ENCODE measurements at places on chromosomes 5 and 9.

DNA sequence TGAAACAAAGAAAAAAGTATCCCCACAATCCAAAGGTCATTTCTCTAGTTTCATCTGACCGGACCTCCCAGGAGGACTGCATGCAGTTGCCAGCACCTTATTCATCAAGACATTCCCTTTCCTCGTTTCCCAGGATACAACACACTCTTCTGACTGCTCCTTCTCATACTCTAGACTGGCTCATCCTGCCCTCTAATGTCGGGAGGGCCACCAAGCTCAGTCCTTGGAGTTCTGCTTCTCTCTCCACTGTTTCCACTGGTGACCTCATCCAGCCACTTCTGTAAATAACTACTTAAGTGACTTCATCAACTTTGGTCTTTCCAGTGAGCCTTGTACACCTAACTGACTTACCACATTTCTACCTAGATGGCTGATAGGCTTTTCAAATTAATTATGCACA lies 179.1 kb downstream of the EPB41L4A start:
- DNase-seq, result no peak

DNA sequence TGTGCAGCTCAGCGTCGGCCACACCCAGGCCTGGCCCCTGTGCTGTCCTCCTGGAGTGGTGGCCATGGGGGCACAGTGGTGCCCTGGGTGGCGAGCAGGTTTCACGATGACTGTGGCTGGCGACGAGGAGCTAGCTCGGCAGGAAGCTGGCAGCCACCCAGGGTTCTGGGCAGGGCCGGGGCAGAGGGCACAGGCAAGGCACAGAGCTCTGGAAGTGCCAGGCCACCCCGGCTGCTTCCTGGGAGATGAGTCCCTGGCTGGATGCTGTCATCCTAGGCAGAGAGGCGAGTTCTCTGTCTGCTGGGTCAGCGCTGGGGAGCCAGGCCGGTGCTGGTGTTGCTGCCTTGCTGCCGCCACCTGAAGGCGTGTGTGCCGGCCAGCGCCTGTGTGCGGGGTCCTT lies 51.7 kb downstream of the RXRA start:
- no peak for DNase-seq

DNA sequence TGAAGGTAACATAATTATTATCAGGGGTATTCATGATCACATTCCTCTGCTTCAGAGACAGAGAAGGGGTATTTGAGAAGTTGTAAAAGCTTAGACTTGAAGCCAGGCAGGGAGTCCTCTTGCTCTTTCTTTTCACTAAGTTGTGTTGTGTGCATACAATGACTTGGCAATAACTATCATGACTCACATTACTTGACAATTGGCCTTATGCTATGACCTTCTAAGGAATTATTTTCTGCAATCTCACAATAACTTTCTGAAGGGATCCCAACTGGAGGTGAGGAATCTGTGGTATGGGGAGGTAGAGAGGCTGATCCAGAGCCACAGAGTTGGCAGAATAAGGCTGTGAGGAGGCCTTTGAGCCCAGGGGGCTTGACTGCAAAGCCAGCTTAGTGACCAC lies 622.3 kb downstream of the MTRR start:
- no peak for DNase-seq

- no peak for DNase-seq
These were observed 58.0 kb upstream of the IL6ST start for GRCh38 chr5:56052735-56053134.

GRCh38 chr9:98730871-98731270 lies 22.1 kb upstream of the GABBR2 start:
- no peak for DNase-seq

GRCh38 chr5:138978581-138978980 lies 103.4 kb upstream of the LRRTM2 start:
- no peak for DNase-seq

- no peak for DNase-seq
These were observed 459.9 kb upstream of the RORB start for GRCh38 chr9:74037274-74037673.

DNA sequence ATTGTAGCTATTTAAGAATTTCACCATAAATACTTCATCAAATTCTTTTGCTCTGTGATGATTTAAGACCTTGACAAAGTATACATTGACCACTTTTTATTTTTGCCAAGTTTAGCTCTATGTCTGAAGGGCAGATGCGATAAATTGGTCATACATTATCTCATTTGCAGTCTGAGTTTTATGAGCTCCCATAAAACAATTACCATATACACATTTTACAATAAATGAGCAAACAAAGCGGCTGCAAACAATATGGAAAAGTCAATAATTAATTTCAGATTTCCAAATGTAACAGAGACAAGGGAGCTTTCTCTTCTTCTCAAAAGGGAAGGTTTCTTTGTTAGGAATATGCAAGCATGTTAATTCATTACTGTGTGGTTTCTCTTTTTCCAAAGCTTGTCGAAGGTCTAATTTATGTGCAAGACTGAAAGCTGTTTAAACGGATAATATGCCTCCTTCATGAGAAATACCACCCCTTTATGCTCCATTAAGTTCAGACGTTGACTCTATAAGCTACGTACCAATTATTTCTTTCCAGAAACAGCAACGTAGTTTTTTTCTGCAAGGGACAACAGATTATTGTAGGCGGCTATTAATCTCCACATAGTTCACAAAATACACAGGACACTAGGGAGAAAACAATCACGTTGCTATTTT lies 7.0 kb upstream of the IZUMO3 start:
- DNase-seq, result no peak

DNA sequence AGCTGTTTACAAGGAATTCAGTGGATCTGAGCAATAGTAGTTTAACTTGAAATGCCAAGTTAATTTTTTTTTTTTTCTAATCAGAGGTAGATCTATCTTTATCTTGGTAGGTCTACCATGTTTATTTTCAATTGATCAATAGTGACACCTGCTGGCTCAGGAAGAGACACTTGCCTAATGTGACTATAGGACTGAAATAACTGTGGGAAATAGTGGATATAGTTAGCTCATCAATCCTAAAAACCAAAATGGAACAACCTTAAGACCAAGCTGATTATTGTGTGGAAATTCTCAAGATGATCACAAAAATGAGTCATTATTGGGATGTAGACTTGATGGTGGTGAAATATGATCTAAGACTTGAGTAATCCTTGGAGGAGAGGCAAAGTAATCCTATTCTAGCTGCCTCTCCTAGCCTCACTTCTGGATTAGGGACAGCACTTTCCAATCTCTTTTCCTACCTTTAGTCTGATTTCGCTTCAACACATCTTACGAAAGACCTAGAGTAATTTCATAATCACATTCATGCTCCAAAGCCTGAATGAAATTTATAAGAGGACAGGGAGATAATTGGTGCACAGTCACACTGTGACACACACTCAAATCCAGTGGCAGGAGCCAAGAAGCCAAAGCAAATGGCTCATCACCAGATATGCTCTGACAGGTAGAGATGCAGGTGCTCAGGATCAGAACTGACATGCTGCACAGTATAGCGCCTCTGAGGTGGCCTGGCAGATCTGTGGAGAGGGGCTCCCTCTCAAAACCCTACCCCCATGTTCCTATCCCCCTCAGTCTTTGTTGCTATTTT lies 156.3 kb downstream of the HMHB1 start:
- DNase-seq, result no peak

DNA sequence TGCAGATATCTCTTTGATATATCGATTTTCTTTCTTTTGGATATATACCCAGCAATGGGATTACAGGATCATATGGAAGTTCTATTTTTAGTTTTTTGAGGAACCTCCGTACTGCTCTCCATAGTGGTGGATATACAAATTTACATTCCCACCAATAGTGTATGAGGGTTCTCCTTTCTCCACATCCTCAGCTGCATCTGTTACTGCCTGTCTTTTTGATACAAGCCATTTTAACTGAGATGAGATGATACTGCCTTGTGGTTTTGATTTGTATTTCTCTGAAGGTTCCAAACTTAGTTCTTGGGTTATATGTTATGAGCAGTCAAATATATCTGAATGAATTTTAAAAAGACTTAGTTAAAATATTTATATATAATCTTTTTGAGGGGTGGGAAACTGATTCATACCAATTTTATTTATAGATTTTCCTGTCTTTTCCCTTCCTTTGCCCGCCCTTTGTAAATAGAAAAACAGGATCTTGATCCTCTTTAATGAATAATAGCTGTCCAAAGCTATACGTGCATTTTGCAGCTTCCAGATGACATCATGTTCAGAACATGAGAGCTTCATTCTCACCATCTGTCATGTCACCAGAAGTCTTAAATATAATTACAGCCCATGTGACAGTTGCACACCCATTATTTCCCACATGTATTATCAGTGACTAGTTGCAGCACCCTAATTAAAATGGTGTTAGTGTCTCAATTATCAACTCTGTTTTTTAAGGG lies 6.2 kb upstream of the ARHGEF28 start:
- DNase-seq, result peak; percentile 94

DNA sequence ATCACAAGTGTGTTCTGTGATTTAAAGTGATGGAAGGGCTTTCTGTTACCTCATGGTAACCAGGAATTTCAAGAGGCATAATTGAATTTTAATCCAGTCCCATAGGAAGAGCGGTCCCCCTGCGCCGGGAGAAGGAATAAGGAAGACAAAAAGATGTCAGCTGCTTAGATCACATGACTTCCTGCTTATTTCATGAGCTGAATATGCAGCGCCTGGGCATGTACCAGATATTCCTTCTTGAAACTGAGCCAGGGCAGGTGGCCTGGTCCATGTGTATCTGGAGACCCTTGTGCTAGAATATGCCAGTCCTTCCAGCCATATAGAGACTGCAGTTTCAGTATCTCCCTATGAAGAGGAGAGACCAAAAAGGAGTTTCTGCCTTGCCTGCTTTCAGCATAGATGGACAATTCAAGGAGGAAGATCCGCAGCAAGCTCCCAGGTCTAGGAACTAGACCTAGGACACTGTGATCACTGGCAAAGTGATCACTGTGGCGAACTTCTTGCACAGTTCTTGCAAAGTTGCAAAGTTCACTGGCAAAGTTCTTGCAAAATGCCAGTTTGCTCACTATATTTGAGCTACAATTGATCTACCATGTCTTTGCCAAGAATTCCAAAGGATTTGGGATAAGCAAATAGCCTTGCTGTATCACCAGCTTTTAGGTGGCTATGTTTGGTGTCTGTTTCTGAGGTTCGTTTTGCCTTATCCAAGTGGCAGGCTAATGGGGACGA lies 102.9 kb upstream of the PHYKPL start:
- DNase-seq, result no peak

DNA sequence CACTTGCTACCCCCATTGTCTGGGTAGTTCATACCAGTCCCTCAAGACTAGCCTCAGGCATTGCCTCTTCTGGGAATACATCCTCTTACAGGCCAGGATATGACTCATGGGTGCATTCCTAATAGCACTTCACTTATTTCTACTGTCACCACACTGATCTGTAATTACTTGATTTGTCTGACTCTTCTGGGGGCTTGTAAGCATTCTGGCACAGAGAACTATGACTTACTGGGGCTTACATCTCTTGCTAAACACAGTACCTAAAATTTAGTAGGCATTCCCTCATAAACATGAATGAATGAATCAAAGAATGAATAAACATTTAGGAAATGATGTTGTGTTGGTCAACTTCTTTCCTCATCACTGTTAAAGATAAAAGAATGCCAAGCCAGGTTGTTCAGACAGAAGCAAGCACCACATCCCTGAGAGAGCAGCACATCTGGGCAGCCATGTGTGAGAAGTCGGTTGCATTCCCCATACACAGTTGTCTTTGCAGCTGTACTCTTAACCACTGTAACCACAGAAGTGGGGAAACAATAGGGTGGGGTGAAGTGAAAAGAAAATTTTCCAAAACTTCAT lies 27.6 kb downstream of the IL7R start:
- no peak for DNase-seq

GRCh38 chr5:93585041-93585766 lies 2.2 kb downstream of the NR2F1 start:
- DNase-seq, result no peak

DNA sequence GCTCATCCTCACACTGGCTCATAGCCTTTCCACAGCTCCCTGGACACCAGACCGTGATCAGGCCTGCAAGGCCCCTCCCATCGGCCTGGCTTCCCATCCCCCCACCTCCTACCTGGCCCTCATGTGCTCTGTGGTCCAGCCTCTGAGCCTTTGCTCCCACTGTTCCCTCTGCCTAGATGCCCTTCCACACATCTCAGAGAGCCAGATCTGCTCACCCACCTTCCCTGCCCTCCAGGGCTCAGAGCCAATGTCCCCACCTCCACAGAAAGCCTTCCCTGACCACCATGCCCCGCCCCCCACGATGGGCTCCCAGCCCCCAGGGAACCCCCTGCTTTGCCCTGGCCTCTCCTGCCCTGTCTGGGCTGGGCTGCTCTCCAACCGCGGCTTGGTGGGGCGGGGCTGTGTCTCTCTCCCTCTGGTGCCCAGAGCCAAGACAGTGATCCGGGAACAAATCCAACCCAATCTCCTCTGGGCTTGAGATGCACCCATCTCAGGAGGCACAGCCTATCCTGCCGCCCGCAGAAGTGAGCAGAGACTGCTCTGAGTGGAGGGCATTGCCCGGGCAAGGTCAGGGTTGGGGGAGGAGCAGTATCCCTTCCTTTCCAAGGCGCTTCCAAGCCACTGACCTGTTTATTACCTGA lies 1.6 kb downstream of the NINJ1 start:
- DNase-seq, result no peak

DNA sequence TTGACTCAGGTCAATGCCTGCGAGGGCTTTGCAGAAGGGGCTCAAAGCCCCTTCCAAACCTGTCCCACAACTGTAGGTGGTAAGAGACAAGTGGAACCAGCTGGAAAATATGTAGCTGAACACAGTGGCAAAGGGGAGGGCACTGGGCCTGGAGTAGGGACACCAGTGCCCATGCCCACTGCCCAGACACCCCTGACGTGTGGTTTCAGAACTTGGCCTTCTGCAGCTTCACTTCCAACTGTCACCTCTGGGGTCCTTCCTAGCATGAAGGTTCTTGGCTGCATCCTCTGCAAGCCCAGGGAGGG lies 233.1 kb upstream of the IRX1 start:
- DNase-seq, result no peak

DNA sequence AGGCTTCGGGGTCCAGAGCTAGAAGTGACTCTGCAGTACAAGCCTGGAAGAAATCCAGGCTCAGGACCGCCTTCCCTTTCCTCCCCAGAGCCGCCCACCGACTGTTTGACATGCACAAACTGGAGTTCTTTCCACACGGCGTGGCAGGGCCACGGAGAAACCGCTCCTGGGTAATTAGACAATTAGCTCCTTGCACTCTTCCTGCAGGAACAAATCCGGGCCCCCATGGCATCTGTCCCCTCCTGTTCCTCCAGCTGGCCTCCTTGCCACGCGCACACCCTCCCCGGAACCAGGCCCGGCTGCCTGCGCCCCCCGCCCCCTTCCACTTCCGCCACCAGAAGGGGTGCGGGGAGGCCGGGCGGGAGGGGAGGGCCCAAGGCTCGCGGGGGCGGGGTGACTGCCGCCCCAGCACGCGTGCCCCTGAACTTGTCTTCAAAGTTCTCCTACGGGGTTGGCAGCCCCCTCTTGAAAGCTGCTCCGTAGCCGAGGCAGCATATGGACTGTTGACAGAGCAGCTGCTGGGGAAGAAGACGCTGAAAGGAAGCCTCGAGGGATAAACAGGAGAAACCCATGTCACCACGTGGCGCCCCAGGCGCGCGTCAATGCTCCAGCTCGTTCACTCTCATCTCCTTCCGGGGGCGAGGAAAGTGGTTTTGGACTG lies 74.3 kb downstream of the SEC61B start:
- peak; percentile 96 for DNase-seq

GRCh38 chr5:78760366-78760765 lies 111.8 kb upstream of the LHFPL2 start:
- DNase-seq, result no peak

- no peak for DNase-seq
These were observed at the start of gene COL15A1 for GRCh38 chr9:98943682-98944056. Gene COL15A1 (plus strand): TSS chr9:98943907. CDS start chr9:98944062, 155 bp downstream.

Measured in NCI-H524 treated with DMSO at 0.1 percent for 48 hours (cell line).